ENCODE measurements at places on chromosomes 7 and 10. TPM values are rescaled to one million over a fixed set of nuclear protein-coding genes. Genes with fewer than 3 reads are reported as not detected.

Gene GFRA1
- total RNA-seq = not detected

Gene NUDCD3
- total RNA-seq = 87.7 TPM

Gene HABP2
- total RNA-seq = not detected

Gene ELFN1
- not detected for total RNA-seq

Gene TSPAN12
- not detected for total RNA-seq

All from MCF 10A (cell line).